ENCODE measurements at places on chromosomes 7 and 10.
A peak's percentile ranks its signal among the peaks of the same experiment; 100 is the strongest.

GRCh38 chr10:95459446-95460045 is 101.6 kb downstream of the SORBS1 start:
- DNase-seq = no peak

DNA sequence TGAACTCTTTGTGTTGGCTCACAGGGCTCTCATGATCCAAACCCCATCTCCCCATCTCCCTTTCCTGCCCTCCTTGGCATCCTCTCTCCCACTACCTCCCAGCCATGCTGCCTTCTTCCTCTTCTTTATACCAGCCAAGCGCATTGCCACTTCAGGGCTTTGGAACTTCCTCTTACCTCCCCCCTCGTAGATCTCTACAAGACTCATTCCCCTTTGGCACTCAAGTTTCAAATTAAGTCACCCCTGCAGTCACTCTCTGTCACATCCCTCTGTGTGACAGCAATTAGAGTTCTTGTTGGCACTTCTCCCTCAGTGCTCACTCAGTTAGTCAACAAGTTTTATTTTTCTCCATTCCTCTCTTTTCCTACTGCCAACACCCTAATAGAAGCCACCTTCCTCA is 20.8 kb upstream of the NRP1 start:
- no peak for DNase-seq

GRCh38 chr7:68246189-68246633 is 1249.6 kb downstream of the TYW1 start:
- DNase-seq = no peak

DNA sequence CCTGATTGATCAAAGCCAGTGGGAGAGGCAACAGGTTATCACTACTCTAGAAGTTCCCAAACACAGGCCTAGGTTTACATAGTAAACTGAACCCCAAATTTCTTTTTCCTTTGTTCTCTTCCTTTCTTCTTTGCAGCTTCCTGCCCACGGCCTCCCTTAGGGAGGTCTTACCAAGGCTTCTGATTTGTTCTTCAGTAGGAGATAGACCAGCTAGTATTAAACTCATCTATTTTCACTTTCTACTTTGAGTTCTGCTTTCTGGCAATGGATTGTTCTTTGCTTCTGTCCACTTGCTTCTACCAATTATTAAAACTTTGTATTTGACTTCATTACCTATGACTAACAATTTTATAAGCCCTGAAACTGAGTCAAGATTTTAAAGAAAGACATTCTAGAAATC is 251.2 kb upstream of the FZD1 start:
- no peak for DNase-seq

DNA sequence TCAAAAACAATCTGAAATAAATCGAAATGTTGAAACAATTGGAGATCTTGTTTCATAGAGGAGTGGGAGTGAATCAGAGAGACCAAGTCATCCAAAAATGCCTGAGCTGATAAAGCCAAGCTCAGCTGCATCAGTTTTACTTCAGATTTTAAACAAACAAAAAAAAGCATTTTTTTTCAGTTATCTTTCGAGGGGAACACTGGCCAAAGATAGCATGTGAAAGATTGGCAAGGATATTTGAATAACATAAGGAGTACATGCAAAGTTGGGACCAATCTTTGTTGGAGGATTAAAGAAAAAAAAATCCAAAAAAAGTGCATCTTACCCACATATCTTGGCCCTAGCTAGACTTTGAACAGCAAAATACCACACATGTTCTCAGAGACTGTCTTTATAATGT is 47.2 kb downstream of the RHOBTB1 start:
- no peak for DNase-seq

GRCh38 chr10:51000164-51000563 is 74.1 kb upstream of the PRKG1 start:
- no peak for DNase-seq

DNA sequence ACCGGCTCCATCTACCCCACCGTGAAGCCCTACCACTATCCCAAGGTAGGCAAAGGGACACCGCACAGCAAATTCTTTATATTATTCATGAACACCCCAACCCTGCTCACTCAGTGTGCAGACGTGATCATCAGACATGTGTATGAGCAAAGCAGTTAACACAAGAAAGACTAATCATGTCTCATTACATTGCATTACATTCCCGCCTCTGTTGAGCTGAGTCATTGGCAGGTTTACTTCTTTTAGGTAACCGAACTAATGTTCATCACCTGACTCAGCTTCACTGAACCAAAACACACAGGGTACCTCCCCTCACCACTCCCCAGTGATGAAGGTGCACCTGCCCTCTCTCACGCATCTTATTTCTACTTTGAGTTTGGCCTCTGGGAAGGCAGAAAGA is 233.4 kb downstream of the PAXIP1 start:
- DNase-seq = no peak

- no peak for DNase-seq
Observed at GRCh38 chr10:22477334-22478287, 132.3 kb downstream of the SPAG6 start.

DNA sequence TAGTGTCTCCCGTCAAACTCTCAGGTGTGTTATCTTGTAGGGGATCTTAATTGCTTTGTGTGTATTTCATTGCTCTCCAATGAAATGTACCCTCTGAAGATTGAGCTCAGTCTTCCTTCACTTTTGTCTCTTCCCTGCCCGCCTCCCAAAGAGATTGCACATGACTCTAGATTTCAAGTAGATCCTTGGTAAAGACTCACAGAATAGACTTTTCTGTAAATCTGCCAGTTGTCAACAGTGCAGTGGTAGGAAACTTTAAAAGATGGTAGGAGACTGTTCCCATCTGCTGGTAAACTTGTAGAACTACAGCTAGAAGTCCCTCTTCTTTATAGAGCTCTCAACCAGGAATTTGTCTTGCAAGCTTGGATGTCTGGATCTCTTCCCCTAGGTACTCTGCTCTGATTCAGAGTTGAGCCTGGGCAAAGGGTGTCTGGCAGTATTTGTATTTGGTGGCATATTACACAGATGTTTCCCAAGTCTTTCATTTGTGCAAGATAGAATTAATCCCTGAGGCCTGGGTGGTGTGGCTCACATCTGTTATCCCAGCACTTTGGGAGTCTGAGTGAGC is 9.6 kb downstream of the CCL26 start:
- DNase-seq = peak; percentile 23

- no peak for DNase-seq
Observed at GRCh38 chr10:124611738-124612137, 132.4 kb downstream of the FAM53B start.

DNA sequence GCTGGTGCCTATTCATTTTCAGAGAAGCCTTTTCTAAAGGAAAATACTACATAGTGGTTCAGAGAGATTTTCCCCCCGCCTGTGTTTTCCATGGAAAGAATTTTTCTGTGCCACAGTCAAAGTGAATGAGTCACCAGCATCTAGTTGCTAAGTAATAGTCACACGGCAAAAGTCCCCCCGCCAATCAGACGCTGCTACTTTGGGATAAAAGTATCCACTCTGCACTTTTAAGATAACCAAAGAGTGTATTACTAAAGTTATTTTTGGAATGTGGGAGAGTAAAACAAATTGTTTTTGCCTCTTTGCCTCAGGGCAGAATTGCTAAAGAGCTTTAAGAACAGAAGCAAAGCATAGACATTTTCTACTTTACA is 23.5 kb downstream of the ABLIM1 start:
- no peak for DNase-seq

GRCh38 chr7:117208257-117208656 is 114.6 kb downstream of the WNT2 start:
- DNase-seq = no peak

DNA sequence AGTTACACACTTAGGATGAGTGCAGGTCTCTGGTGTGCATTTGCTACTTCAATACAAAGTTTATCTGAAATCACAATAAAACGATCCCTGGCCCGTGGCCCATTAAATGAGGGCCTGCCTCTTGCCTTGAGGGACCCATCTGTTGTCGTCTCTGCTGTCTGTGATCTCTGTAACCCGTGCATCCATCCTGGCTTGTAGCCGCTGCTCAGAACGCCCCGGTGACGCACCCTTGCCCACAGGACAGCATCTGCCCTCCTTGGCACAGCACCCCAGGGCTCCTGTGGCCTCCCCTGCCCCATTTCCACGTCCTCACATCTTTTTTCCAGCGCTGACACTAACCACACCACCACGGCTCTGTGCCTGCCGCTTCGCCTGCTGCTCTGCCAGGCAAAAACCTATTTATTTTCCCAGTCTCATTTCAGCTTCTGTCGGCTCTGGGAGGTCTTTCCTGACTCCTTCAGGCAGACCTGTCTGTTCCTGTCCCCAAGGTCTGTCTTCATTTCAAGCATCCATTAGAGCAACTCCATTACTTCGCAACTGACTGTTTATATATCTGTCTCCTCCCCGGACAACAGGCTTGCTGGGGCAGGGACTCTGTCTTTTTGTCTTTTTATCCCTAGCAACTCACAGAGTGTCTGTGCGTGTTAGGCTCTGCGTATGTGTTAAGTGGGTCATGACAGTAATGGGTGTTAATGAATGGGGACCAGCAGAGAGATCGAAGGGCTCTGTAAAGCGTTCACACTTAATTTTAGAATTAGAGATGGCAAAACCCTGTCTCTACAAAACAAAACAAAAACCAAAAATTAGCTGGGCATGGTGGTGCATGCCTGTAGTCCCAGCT is 16.4 kb downstream of the CARD11 start:
- no peak for DNase-seq

GRCh38 chr10:126808103-126808502 is 97.1 kb upstream of the DOCK1 start:
- no peak for DNase-seq

DNA sequence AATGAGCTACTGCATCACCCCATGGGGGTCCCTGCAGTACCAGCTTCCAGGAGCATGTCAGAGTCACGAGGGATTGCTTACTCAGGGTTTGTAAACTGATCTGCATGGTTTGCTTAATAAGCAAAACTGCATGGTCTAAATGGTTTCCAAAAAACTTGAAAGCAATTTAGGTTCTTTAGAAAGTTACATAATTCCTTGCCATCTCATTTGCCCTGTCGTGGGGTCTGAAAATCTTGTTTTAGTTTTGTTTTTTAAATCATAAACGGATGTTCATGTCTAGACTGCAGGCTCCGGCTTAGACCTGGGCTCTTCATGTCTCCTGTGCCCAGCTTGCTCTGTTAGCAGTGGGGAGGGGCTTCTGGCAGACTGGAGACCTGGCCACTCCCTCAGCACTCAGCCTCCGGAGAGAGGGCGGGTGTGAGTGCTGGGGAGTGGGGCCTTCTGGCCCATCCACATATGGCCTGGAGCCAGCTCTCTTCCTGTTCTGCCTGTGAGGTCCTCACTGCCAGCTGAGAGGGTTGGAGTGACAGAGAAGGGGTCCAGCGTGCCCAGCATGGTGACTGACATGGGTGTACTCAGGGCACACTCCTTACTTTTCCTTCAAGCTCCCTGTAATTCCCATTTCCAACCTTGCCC is 17.5 kb downstream of the PRF1 start:
- DNase-seq = no peak

- DNase-seq = peak; percentile 78
Observed at GRCh38 chr7:121831351-121831750, 41.6 kb upstream of the PTPRZ1 start.

- no peak for DNase-seq
Observed at GRCh38 chr7:73992101-73992562, 35.8 kb upstream of the ELN start.

- DNase-seq = no peak
Observed at GRCh38 chr10:72834183-72834825, 59.2 kb upstream of the OIT3 start.

- no peak for DNase-seq
Observed at GRCh38 chr7:18855796-18856195, 261.6 kb downstream of the TWIST1 start.

DNA sequence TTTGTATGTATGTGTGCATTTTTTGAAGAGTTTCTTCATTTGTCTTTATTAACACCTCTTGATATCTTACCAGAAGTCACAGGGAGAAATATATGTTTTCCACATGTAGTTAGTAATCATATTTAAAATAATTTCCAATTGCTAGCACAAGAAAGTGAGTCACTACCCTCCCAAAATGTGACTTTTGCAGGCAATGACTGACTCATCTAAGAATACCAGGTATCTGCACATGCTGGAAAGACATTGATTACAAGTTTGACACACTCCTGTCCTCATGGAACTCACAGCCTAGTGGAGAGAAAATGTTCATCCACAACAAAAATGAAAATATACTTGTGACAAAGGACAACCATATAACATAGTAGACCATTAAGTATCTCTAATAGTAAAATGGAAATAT is 82.9 kb downstream of the SEMA3D start:
- no peak for DNase-seq

DNA sequence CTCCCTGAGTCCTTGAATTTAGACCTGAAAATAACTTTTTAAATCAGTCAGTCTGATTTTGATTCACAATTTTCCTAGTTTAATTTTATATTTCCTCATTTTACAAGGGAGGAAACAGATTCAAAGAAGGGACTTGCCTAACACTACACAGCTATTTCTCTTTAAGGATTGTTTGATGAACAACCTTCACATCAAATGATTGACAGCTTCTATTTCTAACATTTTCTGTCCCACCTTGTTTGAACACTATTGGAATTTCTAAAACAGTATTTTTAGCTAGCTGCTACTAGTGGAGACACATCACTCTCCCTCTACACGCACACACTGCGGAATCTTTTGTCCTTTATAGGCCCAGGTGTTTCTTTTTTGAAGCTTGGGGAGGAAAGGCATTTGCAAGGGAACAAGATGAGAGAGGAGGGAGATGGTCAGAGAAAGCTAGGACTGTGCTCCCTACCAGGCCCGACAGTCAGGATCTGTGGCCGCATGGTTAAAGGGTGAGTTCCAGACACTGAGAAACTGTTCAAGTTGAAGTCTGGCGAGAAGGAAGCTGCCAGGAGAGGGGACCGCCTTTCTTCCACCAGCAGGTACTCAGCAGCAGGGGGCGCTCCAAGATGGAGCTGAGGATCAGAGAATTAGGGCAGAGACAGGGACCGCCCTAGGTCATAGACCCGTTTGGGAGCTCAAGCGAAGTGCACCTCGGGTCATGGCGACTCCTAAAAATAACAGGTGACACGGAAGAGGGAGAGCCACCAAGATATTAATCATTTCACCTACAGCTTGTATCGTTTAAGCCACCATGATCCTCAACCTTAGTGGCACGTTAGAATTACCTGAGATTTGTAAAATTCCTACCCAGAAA is 49.7 kb downstream of the DNAJC12 start:
- no peak for DNase-seq

DNA sequence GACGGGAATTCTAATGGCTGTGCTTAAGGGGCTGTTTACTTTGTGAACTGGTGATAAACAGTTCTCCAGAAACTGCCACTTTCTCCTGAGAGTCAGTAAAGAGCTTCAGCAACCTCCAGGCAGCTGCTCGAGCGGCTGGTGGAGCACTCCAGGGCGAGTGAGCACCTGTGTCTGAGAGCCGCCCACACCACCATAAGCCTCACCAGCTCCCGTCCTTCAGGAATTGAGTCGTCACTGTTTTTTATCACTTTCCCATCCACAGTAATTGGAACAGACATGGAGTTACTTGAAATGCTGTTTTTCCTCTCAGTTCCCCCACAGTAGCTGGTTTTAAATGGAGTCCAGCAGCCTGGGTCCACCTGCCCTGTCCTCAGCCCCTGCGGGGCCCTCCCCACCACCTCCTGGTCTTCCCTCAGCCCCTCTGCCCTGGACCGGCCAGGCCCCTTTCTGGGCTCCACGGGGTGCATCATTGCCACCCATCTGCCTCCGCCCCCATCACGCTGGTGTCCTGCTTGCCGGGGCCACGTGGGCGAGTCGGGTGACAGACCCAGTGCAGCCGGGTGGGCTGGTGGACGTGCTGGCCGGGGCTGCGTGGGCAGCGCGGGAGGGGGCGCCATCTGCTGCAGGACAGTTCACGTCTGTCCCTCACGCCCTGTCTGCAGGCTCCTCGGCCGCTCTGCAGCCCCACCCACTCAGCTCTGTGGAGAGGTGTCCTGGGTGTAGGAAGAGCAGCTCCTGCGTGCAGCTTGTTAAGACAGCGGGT is 56.0 kb downstream of the NKX6-2 start:
- DNase-seq = no peak

- DNase-seq = no peak
Observed at GRCh38 chr7:80783678-80784327, 135.0 kb downstream of the SEMA3C start.
